Left renal cortex interstitium (tissue), 4 donors: ENCODE measurements at places on chromosomes 1 and 21.
A peak's percentile ranks its signal among the peaks of the same experiment; 100 is the strongest.

DNA sequence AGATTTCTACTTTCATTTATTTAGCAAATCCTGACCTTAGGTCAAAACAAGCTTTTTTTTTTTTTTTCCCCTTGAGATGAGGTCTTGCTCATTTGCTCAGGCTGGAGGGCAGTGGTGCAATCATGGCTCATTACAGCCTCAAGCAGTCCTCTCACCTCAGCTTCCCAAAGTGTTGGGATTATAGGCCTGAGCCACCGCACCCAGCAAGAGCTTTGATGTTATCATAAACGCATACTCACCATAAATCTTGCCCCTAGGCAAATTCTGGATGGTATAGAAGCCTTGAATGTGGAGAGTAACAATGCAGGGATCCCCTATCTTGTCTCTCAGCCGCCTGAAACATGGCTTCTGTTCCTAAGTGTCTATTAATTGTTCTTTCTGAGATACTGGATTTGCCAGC is 24.8 kb upstream of the CLDN8 start:
- no peak for DNase-seq

DNA sequence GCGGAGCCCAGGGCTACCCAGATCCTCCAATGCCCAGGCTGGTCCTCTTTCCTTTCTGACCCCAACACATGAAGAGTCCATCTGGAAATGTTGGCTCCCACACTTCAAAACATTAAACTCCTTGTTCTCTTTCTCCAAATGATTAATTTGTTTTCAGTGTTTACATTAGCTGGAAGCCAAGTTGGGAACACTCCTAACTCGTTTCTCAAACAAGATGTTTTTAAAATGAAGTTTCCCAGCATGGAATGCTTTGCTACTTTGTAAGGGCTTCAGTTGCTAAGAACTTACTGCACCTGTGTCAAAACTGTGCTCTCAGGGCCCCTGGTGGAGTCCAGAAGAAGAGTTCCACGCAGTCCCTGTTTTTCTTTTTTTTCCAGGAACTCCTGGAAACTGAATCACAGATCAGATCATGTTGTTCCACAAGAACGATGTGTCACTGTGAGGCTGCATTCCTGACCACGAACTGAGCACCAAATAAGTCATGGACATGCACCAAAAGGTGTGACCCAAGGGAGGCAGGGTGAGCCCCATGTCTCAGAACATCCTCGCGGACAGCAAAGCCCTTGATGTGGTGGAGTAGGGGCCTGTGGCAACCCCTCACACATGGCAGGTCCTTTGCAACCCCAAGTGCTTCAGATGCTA is 257.3 kb downstream of the KCNJ6 start:
- DNase-seq, result peak; percentile 59

DNA sequence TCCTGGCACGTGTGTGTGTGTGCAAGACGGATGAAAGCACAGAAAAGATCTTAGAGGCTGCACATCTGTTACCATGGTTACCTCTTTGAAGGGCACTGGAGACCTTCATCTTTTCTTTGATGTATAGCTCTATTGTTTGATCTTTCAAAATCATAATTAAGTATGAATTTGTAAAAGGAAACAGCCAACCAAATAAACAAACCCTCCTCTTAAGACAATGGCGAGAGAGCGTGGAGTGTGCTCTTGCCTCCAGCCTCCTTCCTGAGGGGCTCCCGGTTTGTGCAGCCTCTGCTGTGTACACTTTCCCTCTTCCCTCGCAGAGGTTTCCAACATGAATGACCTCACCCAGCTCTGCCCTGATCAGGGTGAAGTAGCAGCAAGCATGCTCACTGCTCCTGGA is 27.9 kb downstream of the CACNA1S start:
- no peak for DNase-seq

- DNase-seq, result peak; percentile 55
Observed at GRCh38 chr1:30684881-30685795, 38.2 kb downstream of the MATN1 start.

- DNase-seq, result no peak
Observed at GRCh38 chr1:110151175-110151669, 928 bp downstream of the SLC6A17 start.

- DNase-seq, result no peak
Observed at GRCh38 chr21:26055010-26055409, 115.6 kb downstream of the APP start.

GRCh38 chr1:64663668-64664067 is 81.2 kb upstream of the RAVER2 start:
- no peak for DNase-seq

DNA sequence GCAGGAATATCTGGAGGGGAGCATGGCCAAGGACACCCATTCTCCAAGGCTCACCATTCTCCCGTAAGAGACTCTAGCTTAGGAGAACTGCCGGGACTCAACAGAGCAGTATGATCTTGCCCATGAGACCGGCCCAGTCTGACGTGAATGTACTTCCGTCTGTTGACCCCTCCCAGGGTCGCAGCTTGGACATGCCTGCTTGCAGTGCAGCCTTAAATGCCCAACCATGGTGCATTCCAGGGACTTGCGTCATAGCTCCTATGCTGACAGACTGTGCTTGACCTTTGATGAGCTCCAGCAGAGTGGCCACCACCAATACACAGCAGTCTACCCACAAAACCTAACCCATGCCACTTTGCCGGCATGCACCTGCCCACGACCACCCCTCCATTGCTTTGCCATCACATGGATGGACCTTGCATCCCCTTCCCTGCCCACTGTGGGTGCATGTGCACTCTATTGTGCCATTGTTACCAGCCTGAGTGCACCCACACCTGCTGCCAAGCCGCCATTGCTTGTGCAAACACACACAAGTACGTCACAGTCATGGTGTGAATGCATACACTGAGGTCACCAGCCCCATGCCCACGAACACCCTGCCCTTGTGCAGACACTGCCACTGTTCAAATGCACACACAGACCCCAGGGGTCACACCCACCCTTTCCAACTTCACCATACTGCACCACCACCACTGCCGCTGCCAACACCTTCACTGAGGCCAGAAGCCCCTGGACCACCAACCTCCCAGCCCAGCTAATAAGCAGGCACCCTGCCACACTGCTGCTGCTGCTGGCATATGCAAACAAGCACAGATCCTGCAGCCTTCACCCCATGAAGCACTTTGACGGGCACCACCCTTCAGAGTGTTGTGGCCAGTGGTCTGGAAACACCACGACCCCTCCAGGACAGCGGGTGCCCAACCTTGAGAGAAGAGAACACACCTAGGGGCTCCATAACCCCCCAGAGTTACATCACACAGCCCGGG is 1141.3 kb downstream of the BRINP3 start:
- DNase-seq, result no peak

- DNase-seq, result no peak
Observed at GRCh38 chr21:45406801-45407628, 2.0 kb downstream of the COL18A1 start.

- DNase-seq, result no peak
Observed at GRCh38 chr1:20209471-20209870, 23.2 kb upstream of the PLA2G2C start.

DNA sequence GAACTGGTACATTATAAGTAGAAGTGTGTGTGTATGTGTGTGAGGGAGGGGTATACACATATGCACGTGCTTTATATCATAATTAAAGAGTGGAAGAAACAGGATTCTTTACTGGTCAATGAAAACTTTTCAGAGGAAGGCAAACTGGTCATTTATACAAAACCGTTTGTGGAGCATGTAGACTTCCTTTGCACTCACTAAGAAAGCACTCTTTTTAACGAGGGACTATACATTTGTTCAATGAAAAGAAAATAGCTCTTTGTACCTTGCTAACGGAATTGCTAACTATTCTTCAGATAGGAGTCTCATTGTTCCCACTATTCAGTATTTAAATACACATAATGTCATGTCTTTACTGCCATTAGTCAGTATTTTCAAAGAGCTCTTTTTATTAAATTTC is 219.3 kb downstream of the ST6GALNAC3 start:
- no peak for DNase-seq

DNA sequence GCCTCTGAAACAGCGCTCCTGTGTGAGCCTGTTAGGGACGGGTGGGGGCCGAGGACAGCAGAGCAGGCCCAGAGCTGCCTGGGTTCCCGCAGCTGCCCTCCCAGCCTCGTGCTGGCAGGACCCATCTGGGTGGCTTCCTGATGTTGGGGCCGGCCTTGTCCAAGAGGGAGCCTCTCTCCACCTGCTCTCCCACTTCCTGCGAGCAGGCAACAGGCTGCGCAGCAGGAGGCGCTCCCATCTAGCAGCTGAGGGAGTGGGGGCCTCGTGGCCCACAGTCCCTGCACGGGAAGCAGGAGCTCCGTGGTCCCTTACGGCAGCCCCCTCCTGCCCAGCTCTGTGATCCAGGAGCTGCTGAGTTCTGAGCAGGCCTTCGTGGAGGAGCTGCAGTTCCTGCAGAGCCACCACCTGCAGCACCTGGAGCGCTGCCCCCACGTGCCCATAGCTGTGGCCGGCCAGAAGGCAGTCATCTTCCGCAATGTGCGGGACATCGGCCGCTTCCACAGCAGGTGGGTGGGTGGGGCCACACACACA is 68.0 kb downstream of the TRIM11 start:
- no peak for DNase-seq

DNA sequence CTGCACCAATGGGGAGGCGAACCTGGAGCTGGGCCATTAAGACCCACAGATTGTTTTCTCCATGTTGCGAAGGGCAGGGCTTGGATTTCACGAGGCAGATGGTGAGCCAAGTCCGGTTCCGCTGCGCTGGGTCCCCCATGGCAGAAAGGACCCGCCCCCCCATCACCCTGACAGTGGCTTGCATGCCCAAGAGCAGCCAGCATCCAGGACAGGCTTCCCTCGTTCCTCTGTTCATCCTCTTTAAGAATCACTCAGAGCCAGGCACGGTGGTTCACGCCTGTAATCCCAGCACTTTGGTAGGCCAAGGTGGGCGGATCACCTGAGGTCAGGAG is 15.8 kb upstream of the NPHP4 start:
- no peak for DNase-seq

GRCh38 chr21:41397471-41397891 is 28.6 kb upstream of the MX1 start:
- no peak for DNase-seq

GRCh38 chr1:209512821-209513220 is 70.7 kb upstream of the CAMK1G start:
- no peak for DNase-seq

- DNase-seq, result no peak
Observed at GRCh38 chr1:32454726-32455125, 10.1 kb upstream of the ZBTB8B start.

- DNase-seq, result no peak
Observed at GRCh38 chr21:15722591-15723324, 7.0 kb upstream of the USP25 start.

- no peak for DNase-seq
Observed at GRCh38 chr1:194279975-194280374, 1093.6 kb upstream of the B3GALT2 start.

GRCh38 chr1:79982211-79982610 is 975.7 kb upstream of the ADGRL4 start:
- no peak for DNase-seq

- no peak for DNase-seq
Observed at GRCh38 chr1:87852410-87853161, 523.9 kb downstream of the LMO4 start.

DNA sequence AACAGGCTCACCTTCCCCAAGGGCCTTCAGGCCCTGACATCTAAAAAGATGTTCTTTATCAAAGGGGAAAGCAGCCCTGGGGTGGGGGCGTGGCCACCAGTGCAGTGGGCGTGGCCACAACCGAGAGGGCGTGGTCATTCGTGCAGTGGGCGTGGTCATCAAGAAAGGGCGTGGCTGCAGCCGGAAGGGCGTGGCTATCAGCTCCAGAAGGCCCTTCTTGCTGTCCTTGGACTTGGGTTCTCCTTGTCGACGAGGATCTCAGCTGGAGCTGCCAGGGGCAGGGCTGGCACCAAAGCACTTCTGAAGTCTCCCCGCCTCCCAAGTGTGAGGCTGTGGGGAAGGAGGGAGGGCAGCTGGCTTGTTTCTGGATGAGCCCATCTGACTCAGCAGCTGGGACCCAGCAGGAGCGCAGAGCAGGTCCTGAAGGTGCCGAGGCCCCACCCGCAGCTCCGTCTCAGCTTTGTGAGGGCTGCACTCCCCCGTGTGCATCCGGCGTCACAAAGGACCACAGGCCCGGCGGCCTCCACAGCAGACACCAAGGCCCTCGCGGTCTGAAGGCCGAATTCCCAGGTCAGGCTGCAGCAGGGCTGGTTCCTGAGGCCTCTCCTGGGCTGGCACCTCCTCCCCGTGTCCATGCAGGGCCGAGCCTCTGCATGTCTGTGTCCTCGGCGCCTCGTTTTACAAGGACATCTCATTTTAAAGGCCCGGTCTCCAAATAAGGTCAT is 12.8 kb downstream of the PDE9A start:
- DNase-seq, result no peak

DNA sequence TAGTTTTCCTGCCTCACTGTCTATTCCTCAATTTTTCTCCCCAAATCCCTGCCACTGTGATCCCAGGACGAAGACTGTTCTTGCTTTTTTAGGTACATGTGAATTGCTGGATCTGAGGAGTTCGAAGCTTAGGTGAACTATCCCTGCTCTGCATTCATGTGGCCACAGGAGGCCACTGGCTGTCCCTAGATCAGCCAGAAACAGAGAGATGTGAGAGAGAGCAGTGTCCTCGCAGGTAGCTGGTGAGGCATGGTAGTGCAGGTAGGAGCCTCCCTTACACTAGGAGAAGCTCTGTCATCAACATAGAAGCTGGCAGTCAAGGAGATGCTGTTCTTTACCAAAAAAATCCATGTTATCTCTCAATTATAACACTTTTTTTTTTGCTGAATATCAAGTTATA is 71.5 kb downstream of the USP24 start:
- DNase-seq, result no peak

- DNase-seq, result no peak
Observed at GRCh38 chr1:167452483-167452882, 65.8 kb downstream of the CD247 start.

- no peak for DNase-seq
Observed at GRCh38 chr1:231390071-231390470, 32.0 kb downstream of the EGLN1 start.

DNA sequence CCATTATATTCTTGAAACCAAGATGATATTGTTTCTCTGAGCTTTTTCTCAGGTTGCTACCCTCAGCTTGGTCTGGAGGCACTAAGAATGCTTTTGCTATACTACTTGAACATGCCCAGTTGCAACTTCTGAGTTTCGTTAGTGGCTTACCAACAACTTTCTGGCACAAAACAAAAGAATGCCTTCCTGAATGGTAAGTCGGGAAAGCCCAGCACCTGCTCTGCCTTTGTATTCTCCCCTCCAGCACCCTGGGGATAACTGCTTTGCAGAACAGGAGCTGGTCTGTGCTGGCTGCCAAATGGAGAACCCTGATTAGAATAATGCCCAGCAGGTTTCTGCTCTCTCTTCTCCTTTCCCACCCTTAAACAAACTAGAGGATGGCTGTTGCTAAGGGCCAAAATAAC is 149.3 kb downstream of the TGFB2 start:
- DNase-seq, result no peak
